Osteocyte (in vitro differentiated cells): ENCODE measurements at places on chromosomes 1 and 21.

GRCh38 chr1:228861832-228862180 lies 126.5 kb downstream of the RHOU start:
- H3K27ac ChIP-seq: no peak overlapping the region
- DNase-seq: no peak
- no peak overlapping the region for H3K4me3 ChIP-seq
- peaks cover 5% of the 10 kb centered on the region for H3K27me3 ChIP-seq

- H3K4me1 ChIP-seq: no peaks in the 10 kb centered on the region
- H3K4me3 ChIP-seq: no peak within 1 kb of the TSS
- H3K36me3 ChIP-seq: no peaks in the 10 kb centered on the region
- DNase-seq: no peak
- no peaks in the 10 kb centered on the region for H3K27me3 ChIP-seq
- H3K27ac ChIP-seq: no peak within 1 kb of the TSS
These were observed at the start of gene KRTAP22-1 for GRCh38 chr21:30600787-30601186. Gene KRTAP22-1, plus strand, starts transcription at chr21:30601087.

GRCh38 chr21:16811011-16811410 lies 701.8 kb upstream of the CXADR start:
- no peak overlapping the region for H3K4me3 ChIP-seq
- H3K36me3 ChIP-seq: no peaks in the 10 kb centered on the region
- no peaks in the 10 kb centered on the region for H3K27me3 ChIP-seq
- H3K4me1 ChIP-seq: peaks cover 3% of the 10 kb centered on the region
- no peak for DNase-seq

GRCh38 chr1:245272676-245273075 lies 117.9 kb downstream of the KIF26B start:
- no peak overlapping the region for H3K27ac ChIP-seq
- H3K27me3 ChIP-seq: peaks cover 15% of the 10 kb centered on the region

DNA sequence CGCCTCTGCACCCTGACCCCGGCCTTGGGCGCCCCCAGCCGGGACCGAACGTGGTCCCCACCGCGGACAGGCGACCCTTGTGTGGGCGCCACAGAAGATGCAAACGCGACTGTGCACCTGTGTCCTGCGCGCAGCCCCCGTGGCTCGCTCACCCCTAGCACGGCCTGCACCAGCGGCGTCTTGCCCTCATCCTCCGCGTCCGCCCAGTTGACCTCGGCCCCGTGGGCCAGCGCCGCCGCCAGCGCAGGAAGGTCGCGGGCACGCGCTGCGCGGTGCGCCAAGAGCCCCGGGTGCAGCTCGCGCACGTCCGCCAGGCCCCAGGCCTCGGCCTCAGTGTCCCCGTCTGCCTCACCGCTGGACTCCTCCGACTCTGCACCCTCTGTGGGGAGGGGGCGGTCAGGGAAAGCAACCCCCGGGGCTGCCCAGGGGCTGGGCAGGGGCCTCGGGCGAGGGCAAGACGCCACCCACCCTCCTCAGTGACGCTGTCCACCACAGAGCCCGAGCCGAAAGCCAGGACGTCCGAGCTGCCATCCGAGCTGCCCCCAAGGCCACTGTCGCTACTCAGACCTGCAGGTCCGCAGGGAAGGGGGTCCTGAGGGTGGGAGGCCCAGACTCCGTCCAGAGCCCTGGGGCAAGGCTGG lies 13.4 kb downstream of the ACAP3 start:
- H3K4me1 ChIP-seq: peaks cover 4% of the 10 kb centered on the region
- no peaks in the 10 kb centered on the region for H3K36me3 ChIP-seq
- no peaks in the 10 kb centered on the region for H3K27me3 ChIP-seq
- no peak overlapping the region for H3K4me3 ChIP-seq

GRCh38 chr1:153400244-153400643 lies 9.4 kb upstream of the S100A8 start:
- peaks cover 7% of the 10 kb centered on the region for H3K27me3 ChIP-seq
- H3K4me1 ChIP-seq: no peaks in the 10 kb centered on the region
- H3K4me3 ChIP-seq: no peak overlapping the region
- no peaks in the 10 kb centered on the region for H3K36me3 ChIP-seq

GRCh38 chr1:229158341-229158921 lies 112.5 kb upstream of the RAB4A start:
- no peaks in the 10 kb centered on the region for H3K36me3 ChIP-seq
- DNase-seq: no peak
- no peaks in the 10 kb centered on the region for H3K4me1 ChIP-seq
- H3K27me3 ChIP-seq: peaks cover 36% of the 10 kb centered on the region
- no peak overlapping the region for H3K4me3 ChIP-seq

DNA sequence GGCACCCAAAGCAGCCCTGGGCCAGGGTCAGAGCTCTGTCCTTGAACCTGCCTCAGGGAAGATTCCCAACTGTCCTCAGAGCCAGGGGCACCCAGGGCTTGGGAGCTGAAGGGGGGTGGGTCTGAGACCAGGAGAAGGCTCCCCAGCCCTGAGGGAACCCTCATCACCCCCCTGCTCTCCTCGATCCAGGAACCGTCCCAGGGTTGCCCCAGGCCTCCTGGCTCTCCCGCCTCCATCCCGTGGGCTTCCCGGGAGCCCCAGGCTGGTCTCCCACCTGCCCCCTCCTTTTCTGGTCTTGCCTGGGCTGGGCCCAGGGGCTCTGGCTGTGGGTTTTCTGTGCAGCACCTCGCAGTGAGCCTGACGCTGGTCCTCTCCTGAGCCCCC lies 6.7 kb upstream of the SAMD11 start:
- DNase-seq: no peak
- H3K4me3 ChIP-seq: no peak overlapping the region
- H3K27ac ChIP-seq: no peak overlapping the region
- H3K4me1 ChIP-seq: peaks cover 14% of the 10 kb centered on the region
- H3K27me3 ChIP-seq: peaks cover 30% of the 10 kb centered on the region

GRCh38 chr1:224339442-224340033 lies 9.6 kb upstream of the NVL start:
- H3K27ac ChIP-seq: no peak overlapping the region
- no peak overlapping the region for H3K4me3 ChIP-seq

GRCh38 chr1:188365874-188366273 lies 1537.1 kb downstream of the PLA2G4A start:
- no peak overlapping the region for H3K4me3 ChIP-seq
- H3K27ac ChIP-seq: no peak overlapping the region
- H3K36me3 ChIP-seq: no peaks in the 10 kb centered on the region
- no peaks in the 10 kb centered on the region for H3K27me3 ChIP-seq
- no peak for DNase-seq
- no peaks in the 10 kb centered on the region for H3K4me1 ChIP-seq

GRCh38 chr1:201504179-201504631 lies 2.7 kb downstream of the CSRP1 start:
- no peak for DNase-seq
- H3K4me3 ChIP-seq: no peak overlapping the region
- H3K4me1 ChIP-seq: peaks cover 54% of the 10 kb centered on the region
- no peaks in the 10 kb centered on the region for H3K27me3 ChIP-seq

GRCh38 chr1:6331543-6332273 lies 61.9 kb downstream of the ACOT7 start:
- no peak overlapping the region for H3K27ac ChIP-seq
- H3K4me1 ChIP-seq: no peaks in the 10 kb centered on the region
- DNase-seq: no peak
- no peaks in the 10 kb centered on the region for H3K36me3 ChIP-seq

DNA sequence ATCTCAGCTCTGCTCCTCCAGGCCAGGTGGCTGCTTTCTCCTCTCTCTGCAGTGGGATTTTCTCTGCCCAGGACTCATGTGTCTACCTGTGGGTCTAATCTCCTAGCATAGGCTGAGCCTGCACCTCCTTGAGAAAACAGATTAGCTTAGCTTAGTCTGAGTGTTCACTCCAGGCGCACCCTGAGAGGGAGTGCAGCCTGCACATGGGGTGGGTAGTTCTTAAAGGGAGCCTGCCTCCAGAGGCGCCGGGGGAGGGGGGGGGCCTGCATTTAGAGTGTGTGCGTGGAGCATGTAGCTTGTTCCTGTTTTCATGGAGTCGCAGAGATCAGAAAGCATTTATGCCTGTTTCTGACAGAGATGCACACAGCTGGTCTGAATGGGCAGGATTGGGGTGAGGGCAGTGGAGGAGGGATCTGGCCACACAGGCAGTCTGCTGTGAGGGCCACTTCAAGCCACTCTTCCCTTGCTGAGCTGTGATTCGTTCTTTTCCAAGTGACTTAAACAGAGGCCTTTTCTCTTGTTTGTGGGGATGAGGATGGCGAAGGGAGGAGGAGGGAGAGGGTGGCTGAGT lies 45.2 kb downstream of the GALNT2 start:
- no peaks in the 10 kb centered on the region for H3K27me3 ChIP-seq
- H3K4me3 ChIP-seq: peak overlapping the region; percentile 38
- peaks cover 3% of the 10 kb centered on the region for H3K36me3 ChIP-seq
- DNase-seq: no peak
- H3K27ac ChIP-seq: peak overlapping the region; percentile 92

GRCh38 chr1:197776351-197777105 lies 1.2 kb upstream of the DENND1B start:
- H3K4me1 ChIP-seq: peaks cover 32% of the 10 kb centered on the region
- no peak for DNase-seq
- H3K4me3 ChIP-seq: no peak overlapping the region
- no peaks in the 10 kb centered on the region for H3K27me3 ChIP-seq

- no peak overlapping the region for H3K4me3 ChIP-seq
- no peaks in the 10 kb centered on the region for H3K36me3 ChIP-seq
- DNase-seq: no peak
- H3K4me1 ChIP-seq: no peaks in the 10 kb centered on the region
These were observed 312.3 kb upstream of the FAM78B start for GRCh38 chr1:166479052-166479631.

DNA sequence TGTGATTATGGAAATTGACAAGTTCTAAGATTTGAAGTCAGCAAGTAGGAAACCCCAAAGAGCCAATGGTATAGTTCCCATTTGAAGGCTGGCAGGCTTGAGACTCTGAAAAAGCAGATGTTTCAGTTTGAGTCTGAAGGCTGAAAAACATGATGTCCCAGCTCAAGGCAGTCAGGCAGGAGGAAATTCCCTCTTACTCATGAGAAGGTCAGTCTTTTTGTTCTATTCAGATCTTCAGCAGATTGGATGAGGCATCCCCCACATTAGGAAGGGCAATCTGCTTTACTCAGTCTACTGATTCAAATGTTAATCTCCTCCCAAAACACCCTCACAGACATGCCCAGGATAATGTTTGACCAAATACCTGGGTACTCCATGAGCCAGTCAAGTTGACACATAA lies 372.5 kb upstream of the ST6GALNAC5 start:
- H3K27ac ChIP-seq: no peak overlapping the region
- H3K36me3 ChIP-seq: no peaks in the 10 kb centered on the region
- H3K4me3 ChIP-seq: no peak overlapping the region
- H3K4me1 ChIP-seq: no peaks in the 10 kb centered on the region
- H3K27me3 ChIP-seq: no peaks in the 10 kb centered on the region
